ENCODE measurements at places on chromosomes 2 and 18. TPM values are rescaled to one million over a fixed set of nuclear protein-coding genes. Genes with fewer than 3 reads are reported as not detected.
A peak's percentile ranks its signal among the peaks of the same experiment; 100 is the strongest.

DNPEP gene
- polyA plus RNA-seq, result 82.9 TPM

GRCh38 chr18:63591725-63592124 is 4.6 kb downstream of the SERPINB13 start:
- DNase-seq, result no peak

- DNase-seq, result no peak
These were observed 2.9 kb upstream of the SLC19A3 start for GRCh38 chr2:227720680-227721079.

DNA sequence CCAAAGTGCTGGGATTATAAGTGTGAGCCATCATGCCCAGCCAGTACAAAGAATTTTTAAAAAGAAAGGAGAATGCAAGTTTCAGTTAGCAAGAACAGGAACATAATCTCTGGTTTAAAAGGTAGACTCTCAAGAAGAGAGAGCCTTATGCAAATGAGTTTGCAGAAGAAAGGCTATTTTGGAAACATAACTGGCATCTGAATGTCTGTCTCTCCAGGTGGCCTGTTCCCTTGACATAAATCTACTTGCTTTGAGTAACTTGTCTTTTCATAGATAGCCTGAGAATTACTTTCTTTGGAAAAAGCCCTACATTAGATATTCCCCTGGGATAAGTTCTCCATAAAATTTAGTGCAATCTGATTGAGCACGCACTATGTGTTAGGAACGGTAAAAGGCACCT is 109.6 kb downstream of the ICOS start:
- DNase-seq, result no peak

DNA sequence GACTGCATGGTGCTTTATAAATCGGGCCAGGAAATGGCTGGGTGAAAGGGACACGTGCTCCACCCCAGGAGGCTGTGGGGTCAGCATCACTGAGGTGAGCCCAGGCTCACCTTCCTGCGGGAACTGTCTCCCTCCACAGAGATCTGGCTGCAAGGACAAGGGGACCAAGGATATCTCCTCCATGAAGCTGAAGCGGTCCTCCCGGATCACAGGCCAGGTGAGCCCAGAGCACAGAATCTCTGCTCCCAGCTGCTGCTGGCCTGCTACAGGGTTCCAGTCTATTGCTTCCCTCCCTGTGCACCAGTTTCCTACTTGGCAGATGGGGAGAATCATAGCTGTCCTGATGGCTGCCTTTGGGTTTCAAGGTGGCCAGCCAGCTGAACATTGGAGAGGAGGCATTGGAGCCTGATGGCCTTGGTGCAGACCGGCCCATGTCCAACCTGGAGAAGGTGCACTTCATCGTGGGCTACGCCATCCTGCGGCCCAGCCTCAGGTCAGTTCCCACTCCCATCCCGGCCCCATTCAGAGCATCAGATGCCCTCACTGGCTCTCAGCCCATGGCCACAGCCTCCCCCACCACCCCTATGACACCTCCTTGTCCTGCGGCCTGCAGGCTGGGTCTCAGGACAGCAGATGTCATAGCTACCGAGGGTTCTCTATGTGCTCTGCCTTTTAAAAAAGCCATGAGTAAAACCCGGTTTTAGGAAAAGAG is 33.7 kb upstream of the GPR17 start:
- no peak for DNase-seq

PLGLB2 gene
- polyA plus RNA-seq, result 0.62 TPM

DNA sequence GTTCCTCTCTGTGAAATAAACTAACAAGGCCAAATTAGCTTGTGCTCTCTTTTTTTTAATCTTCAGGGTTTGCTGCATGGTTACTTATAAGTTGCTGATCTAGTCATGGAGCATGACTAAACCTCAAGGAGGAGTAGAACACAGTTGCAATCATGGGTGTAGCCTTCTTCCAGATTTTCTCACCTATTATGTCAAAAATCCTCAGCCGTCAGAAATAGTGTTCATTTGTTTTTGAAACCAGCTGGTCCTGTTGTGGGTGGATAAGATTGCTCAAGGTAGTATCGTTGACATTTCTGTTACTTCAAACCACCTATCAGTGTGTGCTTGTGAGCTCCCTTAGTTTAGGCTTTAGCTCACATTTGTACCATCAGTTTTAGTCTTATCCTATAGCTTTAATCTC is 11.2 kb downstream of the RELCH start:
- no peak for DNase-seq

DNA sequence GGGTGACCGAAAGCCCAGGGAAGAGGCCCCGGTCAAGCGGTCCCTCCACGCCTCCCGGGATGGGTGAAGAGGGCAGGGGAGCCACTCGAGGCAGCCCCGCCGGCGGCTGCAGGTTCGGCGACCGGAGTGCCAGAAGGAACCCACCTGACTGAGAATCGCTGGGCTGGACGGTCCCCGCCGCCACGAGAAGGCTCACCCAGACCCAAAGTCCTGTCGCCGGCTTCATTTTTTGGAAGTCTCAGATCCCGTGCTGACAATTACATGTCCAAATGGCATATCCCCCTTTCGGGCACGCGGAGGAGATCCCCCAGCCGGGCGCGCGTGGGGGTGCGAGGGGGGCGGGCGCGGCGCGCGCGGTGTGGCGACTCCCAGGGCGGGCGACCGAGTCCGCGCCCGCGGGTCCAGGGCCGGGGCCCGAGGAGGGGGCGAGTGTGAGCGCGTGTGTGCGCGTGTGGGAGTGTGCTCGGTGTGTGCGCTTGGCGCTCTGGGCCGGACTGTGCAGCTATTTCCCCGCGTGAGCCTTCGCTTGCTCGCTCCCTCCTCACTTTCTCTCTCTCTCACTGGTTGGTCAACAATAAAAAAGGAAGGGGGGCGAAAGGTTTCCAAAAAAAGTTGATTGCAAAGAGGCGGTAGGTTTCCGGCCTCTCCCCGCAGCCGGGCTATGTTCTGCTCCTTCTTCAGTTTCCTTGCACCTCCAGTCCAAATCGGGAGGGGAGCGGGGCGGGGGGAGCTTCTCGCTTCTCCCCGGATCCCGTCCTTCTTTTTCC is at the start of gene ERBB4:
ERBB4 (minus strand) TSS at position 498 of the 767 bp plus-strand sequence; CDS start at position 226, 272 bp downstream.
- peak; percentile 20 for DNase-seq

GRCh38 chr2:148585696-148586095 is 58.9 kb upstream of the EPC2 start:
- DNase-seq, result peak; percentile 67

GRCh38 chr2:52934920-52935640 is 832.5 kb upstream of the CHAC2 start:
- DNase-seq, result no peak

DNA sequence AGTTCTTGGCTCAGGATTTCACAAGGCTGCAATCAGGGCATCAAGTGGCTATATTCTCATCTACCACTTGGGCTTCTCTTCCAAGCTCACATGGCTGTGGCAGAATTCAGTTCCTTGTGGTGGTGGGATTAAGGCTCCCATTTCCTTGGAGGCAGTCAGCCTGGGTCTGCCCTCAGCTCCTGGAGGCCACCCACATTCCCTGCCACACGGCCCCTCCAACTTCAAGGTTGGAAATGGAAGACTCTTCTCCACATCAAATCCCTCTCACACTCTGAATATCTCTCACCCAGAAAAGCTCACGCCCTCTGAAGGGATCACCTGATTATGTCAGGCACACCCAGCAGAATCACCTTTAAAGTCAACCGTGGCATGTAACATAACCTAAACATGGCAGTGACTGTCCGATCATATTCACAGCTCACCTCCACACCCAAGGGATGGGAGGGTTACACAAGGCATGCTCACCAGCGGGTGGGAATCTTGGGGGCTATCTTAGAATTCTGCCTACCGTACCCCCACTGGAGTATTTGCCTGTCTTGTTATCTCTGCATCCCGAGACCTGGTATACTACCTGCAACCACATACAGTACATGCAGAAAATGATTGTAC is 256.2 kb upstream of the KLHL29 start:
- no peak for DNase-seq

RGPD4 gene
- not detected for polyA plus RNA-seq

GRCh38 chr2:6934758-6935651 is 17.8 kb downstream of the RNF144A start:
- DNase-seq, result no peak

SULT1C4 gene
- 1.7 TPM for polyA plus RNA-seq

DNA sequence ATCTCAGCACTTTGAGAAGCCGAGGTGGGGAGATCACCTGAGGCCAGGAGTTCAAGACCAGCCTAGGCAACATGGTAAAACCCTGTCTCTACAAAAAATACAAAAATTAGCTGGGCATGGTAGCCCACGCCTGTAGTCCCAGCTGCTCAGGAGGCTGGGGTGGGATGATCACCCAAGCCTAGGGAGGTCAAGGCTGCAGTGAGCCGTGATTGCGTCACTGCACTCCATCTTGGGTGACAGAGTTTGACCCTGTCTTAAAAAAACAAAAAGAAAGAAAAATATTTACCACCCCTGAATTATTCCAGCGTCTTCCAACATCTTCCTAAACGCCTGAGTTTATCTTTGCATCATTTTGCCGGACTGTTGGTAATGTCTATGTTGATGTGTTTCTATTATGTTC is 6.2 kb upstream of the IGFBP5 start:
- no peak for DNase-seq

- DNase-seq, result peak; percentile 36
These were observed 4.5 kb upstream of the TMEM200C start for GRCh38 chr18:5899835-5900234.

Measured in lung (tissue), 17 donors.